ENCODE measurements at places on chromosomes 6 and 20.

DNA sequence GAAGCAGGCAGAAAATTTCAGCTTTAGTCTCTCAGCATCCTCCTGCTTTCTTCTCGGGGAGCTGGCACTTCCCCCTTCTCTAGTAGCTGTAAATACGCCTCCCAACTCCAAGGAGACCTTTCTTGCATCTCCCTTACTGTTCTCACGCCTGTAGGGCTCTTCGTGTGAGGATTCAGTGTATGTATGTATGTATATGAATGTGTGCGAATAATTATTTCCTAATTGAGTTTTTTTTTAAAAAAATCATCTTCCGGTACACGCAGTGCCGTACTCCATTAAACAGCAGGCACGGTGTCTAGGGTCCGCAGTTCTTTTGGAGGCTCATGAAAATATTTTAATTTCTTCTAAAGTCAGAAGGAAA lies 85.4 kb downstream of the HFE start:
- peak; percentile 53 for DNase-seq

GRCh38 chr6:34115403-34115795 lies 30.5 kb downstream of the GRM4 start:
- peak; percentile 33 for DNase-seq

GRCh38 chr6:43306086-43306485 lies 2.5 kb downstream of the CRIP3 start:
- DNase-seq = no peak

DNA sequence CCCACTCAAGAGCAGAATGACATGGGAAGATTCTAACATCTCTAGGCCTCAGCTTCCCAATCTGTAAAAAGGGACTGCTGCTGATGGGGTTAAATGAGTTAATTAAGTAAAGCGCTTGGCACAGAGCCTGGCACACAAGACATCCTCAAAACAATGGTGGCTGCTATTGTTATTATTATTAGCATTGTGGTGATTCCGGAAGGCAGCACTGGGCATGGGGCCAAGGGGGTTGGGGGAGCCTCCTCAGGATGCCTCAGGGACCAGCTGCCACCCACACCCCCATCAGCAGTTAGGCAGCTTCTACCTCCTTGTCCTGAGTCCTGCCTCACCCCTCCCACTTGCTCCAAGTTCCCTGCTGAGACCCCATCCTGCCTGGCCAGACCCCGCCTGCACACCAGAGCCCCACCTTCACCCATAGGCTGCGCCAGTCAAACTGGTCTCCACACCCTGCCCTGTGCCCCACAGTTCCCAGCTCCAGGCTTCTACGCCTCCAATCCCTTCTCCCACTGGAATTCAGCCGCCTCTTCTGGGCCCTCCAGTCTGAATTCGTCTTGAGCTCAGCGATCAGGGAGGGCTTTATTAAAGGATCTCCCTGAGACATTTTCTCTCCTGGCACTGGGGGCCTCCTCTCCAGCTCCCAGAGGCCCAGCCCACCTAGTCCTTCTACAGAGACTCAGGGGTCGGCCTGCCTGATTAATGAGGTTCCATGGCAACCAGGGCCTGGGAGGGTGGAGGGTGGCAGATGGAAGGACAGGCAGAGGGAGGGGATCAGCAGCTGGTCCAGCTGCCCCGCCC lies 1.5 kb downstream of the E2F1 start:
- DNase-seq = peak; percentile 27

GRCh38 chr6:69871107-69871506 lies 4.8 kb downstream of the COL19A1 start:
- DNase-seq = no peak

DNA sequence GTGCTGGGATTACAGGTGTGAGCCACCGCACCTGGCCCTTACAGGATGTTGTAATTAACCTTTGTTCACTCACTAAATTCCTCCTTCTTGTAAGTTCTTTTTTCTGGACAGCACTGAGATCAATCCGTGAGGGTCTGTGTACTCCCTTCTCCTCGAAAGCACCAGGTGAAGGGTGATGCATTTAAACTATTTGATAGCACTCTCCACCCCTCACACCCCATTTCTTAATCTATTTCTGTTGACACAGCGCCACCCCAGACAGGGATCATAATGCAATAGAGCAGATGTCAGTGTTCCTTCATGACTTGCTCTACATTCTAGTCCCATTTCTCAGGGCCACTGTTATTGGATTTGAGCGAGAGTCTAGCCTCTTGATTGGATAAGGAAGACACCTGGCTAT lies 46.3 kb downstream of the PPP1R14C start:
- DNase-seq = no peak

DNA sequence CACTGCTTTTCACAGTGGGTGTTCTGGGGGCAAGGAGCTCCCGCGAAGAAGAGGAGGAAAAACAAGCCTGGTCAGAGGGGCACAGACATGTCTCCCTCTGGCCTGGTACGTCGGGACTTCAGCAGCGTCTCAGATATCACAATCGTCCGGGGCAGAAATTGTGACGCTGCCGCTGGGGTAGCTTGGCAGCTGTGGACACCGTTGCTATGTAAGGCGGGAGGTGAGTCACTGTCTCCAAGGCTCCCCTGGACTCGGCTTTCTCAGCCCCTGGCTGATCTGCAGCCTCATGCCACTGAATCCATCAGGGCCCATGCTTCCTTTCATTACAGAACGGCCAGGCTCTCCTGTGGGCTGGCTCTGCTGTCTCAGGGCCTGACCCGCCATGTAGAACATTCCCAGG lies 98.7 kb downstream of the SULF2 start:
- DNase-seq = peak; percentile 80

GRCh38 chr20:432677-433299 lies 24.7 kb downstream of the RBCK1 start:
- no peak for DNase-seq

DNA sequence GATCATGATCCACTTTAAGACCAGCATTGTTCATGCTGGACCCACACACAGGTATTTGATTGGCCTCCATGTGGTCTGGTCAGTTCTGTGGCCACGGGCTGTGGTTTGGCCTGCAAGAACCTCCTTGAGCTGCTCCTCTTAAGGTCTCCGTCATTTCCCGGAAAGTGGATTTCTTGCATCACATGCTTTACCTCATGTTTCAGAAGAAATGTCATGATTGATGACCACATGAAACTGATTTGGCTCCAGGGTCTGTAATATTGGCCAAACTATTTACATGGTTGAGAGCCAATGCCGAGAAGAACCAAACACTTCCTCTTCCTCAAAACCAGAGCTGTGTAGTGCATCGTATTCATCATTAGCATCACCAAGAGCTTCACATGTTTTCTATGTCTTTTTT lies 13.2 kb upstream of the RSPH3 start:
- DNase-seq = no peak

GRCh38 chr20:5825130-5825719 lies 75.0 kb downstream of the SHLD1 start:
- DNase-seq = no peak

GRCh38 chr6:157520596-157521361 lies 139.8 kb downstream of the ZDHHC14 start:
- DNase-seq = no peak

GRCh38 chr6:82066991-82067411 lies 180.5 kb downstream of the IBTK start:
- DNase-seq = no peak

DNA sequence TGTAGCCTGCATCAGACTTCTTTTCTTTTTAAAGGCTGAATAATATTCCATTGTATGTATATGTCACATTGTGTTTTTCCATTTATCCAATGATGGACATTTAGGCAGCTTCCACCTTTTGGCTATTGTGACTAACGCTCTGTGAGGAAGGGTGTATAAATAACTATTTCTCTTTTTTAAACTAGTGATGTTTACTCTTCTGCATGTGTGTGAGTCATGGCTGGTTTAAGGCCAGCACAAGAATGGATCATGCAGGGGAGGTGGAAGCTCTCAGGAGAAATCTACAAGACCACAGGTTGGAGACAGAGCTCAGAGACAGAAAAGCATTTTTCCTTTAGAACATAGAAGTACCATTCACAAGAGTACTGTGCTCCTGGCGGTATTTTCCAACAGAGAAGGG lies 307.2 kb downstream of the SOX4 start:
- no peak for DNase-seq

DNA sequence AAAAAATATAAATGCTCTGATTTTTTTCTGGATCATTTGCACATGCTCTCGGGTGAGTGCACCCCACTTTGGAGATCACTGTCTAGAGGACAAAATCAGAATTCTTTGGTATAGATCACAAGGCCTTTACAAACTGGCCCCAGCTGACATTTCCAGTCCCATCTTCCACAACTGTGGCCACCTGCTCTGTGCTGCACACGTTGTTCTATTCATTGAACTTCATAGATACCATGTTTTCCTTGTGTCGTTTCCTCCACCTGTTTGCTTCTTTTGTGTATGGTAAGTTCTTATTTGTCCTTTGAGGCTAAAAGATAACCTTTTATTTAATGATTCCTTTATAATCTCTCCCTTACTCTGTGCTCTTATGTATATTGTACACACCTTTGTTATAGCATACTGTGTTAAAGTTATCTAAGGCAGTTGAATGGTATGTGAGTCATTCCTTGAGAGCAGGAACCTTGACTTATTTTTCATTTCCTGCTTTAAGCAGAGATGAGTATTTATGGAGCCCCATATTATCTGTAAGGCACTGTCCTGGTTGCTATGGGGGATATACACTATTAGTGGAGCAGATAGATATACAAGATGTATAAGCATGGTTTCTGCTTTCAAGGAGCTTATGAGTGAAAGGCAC lies 12.0 kb upstream of the SLC17A5 start:
- no peak for DNase-seq

- DNase-seq = no peak
Observed at GRCh38 chr20:37798312-37798711, 104.5 kb downstream of the CTNNBL1 start.

GRCh38 chr6:17240803-17241500 lies 40.2 kb upstream of the RBM24 start:
- DNase-seq = no peak

DNA sequence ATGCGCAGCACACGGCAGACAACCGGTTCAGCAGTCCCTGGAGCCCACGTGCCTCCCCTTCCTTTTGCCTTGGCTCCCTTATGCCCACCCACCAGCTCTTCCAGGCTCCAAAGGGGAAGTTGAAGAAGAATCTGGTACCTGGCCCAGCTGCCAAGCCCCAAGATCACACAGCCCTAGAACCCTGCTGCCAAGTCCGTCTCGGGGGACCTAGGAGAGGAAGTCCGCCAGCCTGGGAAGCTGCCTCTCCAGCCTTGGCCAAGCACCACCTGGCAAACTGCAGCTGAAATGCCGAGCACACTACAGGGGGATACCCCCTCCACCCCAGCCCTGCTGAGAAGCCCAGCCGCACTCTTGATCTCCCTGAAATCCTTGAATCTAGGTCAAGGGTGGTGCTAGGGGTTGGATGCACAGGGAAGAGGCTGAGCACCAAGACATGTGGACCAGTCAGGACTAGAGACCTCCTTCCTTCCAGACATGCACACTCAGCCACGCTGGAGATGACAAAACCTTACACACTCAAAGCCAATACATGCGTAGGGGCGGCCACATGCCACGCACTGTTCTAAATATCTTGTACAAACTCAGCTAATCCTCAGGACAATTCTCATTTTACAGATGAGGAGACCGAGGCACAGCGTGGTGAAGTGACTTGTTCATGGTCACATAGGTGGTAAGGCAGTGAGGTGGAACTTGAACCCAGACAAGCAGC lies 124.1 kb downstream of the PREX1 start:
- peak; percentile 48 for DNase-seq

GRCh38 chr6:31162463-31163165 lies 4.2 kb downstream of the TCF19 start:
- no peak for DNase-seq

DNA sequence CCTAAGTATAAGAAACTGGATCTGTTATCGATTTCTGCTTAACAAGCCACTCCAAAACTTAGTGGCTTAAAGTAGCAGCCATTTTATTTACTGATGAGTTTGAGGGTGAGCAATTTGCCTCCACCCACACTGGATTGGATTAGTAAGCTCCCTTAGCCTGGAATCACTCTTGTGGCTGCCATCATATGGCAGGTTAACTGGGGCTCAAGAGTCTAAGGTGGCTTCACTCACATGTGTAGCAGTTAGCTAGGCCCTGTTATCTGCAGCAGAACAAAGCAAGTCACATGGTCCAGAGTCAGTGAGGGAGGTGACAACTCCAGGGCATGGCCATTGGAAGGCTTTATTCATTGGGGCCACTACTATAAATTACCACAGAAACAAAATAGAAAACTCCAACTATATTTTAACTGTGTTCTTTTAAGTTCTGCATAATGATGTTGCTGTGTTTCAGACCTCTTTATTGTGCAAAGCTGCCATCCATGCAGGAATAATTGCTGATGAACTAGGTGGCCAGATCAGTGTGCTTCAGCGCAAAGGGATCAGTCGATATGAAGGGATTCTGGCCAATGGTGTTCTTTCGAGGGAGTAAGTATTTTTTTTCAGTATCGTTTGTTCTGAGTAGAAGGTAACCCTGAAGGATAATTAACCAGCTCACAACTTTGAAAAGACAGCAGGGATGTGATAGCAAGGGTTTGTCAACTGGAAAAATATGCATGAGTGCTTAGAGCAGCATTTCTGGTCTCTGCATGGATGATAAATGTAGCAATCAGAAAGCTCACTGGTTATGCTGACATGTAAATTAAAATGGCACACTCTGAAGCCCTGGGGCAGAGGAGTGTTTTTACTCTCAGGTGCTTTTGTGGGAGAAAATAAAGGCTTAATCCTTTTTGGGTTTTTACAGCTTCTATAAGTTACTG lies 49.6 kb downstream of the DCBLD1 start:
- no peak for DNase-seq

- peak; percentile 27 for DNase-seq
Observed at GRCh38 chr20:14336686-14337085, 726 bp downstream of the FLRT3 start.

GRCh38 chr6:118876814-118877213 lies 17.1 kb upstream of the ASF1A start:
- no peak for DNase-seq

GRCh38 chr20:46031014-46031569 lies 2.1 kb downstream of the SLC12A5 start:
- DNase-seq = no peak

- DNase-seq = no peak
Observed at GRCh38 chr6:144298194-144298593, 13.1 kb downstream of the UTRN start.

DNA sequence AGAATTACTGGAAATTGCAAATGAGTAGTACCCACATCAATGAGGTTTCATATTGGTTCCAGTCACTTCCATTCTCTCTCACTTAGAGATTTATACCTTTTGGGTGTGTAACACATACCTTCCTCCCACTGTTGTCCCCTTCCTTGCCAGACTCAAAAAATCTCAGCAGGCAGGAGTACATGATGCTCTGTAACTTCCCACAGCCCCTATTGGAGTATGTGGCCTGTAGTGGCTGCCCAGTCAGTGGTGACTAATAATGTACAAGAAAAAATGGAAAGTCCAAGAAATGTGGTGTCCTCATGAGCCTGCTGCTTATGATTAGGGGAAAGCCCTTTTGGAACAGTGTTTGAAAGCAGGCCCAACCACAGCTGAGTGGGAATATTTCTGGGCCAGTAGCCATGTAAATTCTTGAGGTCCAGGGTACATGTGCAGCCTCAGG lies 312.0 kb downstream of the ZFAND3 start:
- peak; percentile 78 for DNase-seq

GRCh38 chr6:2917801-2918445 lies 14.8 kb upstream of the SERPINB9 start:
- no peak for DNase-seq

- DNase-seq = no peak
Observed at GRCh38 chr20:24702501-24703283, 233.3 kb downstream of the SYNDIG1 start.

All from femur (tissue), 1 donor.